Suprapubic skin (tissue), 4 donors: ENCODE measurements at places on chromosomes 4 and X.

DNA sequence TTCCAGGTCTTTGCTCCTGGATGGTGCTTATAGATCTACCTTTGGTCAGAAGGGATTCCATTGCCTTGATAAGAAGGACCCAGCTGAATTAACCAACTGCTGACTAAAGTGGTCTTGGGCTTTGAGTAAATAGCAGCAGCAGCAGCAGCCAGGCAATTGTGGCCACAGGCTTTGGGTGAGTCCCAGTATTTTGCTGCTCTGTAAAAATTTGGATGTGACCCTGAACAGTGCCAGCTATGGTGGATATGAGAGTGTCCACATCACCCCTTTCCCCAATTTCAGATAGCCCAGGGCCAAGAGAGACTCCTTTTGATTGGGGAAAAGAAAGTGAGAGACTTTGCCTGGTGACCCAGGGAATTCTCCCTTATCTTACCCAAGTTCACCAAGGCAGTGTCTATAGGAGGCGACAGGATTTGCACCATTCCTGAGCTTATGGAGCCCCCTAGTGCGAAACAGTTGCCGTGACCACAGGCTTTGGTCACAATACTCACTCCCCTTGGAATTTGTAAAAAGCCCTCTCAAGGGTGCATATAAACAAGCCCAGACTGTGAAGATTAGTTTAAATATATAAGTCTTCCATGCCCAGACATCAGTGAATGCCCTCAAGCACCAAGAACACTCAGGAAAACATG lies 518.0 kb downstream of the TMA16 start:
- no peak for DNase-seq

GRCh38 chr4:53562409-53562808 lies 28.9 kb downstream of the LNX1 start:
- no peak for DNase-seq

DNA sequence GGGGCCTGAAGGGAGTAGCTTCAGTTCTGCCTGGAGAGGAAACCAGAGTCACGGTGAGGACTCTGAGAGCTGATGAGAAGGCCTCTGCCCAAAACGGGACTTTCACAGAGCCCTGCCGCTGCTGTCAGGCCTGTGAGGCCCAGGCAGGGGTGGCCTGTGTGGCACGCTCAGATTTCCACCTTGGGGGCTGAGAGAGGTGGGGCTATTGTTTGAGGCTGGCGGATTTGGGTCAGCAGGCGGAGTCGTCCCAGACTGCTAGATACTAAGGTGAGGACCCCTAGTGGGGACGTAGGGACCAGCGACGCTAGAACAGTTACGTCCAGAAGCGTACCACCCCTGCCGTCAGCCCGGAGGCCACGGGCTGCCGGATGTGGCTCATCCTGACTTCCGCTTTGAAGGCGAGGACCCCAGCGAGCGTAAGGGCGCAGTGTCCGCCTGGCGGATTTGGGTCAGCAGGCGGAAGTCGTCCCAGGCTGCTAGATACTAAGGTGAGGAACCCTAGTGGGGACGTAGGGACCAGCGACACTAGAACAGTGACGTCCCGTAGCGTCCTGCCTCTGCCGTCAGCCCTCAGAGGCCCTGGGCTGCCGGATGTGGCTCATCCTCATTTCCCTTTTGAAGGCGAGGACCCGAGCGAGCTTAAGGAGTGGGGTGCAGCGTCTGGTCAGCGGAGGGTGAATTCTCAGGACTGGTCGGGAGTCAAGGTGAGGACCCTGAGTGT lies at the start of gene MAGEB1:
TSS of gene MAGEB1 (plus strand) at position 378 of the 721 bp plus-strand sequence. CDS start 3,348 bp downstream, outside the sequence.
- DNase-seq: no peak

- no peak for DNase-seq
Measured at GRCh38 chr4:88599714-88600113, 7.4 kb downstream of the HERC3 start.

GRCh38 chr4:86935566-86935852 lies 698 bp downstream of the AFF1 start:
- peak; percentile 81 for DNase-seq

DNA sequence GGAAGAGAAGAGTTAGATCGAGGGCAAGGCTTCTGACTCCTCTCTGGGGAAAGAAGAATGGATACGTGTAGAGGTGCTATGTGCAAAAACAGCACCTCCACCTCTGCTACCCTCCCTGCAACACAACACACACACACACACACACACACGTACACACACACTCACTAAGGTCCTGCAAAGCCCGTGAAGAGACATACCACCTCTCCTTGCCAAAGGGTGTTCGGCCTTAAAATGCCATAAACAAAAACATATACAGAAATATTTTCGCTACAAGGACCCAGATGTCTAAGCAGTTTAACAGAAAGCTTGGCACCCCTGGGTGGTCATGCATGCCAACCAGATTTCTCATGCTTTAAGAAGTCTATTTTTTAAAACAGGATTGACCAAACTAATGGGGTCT lies 1.5 kb downstream of the TIFA start:
- no peak for DNase-seq

GRCh38 chr4:77776182-77777134 lies 42.7 kb downstream of the CNOT6L start:
- DNase-seq: no peak

DNA sequence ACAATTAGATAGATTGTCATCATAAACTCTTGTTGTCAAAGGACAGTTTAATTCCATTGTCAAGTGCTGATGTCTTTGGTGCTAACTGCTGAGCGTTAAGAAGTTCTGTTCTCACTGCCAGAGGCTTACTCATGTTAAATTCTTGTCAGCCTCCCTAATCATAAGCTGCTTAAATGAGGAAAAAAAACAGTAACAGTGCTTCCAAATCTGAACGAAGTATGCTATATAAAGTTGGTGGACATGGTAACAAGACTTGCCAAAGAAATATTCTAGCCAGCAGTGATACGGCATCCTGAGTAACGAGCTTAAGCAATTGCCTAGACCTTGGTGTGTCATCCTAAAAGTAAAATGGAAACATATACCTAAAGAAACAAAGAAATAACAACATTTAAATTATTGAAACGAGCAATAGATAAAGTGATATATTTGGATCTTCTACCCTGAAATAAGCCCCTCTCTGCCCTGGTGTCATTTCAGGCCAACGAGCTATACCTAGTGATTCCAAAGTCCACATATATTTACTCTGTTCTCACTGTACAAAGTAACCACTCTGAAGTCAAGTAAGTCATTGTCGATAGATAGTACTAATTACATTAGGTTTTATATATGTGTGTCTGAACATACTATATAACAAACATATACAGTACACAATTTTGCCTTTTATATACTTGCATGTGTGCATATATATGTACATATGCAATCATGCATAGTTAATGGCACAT lies 339.7 kb upstream of the HS3ST1 start:
- no peak for DNase-seq

- DNase-seq: no peak
Measured at GRCh38 chr4:108237693-108238092, 69.0 kb upstream of the LEF1 start.

DNA sequence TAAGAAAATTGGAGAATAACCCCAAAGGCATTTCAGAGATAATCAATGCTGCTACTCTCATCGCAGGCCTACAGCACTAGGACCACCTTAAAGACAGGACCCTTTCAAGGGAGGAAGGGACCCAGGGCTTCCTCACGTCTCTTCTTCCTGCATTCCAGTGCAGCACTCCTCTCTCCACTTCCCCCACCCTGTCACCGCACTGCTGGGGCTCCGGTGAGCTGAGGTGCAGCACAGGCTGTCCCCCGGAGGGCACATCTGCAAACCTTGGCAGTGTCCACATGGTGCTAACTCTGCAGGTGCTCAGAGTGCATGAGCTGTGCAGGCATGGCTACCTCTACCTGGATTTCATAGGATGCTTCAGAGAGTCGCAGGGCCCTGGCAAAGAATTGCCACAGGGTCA lies 305.6 kb downstream of the DCHS2 start:
- no peak for DNase-seq

DNA sequence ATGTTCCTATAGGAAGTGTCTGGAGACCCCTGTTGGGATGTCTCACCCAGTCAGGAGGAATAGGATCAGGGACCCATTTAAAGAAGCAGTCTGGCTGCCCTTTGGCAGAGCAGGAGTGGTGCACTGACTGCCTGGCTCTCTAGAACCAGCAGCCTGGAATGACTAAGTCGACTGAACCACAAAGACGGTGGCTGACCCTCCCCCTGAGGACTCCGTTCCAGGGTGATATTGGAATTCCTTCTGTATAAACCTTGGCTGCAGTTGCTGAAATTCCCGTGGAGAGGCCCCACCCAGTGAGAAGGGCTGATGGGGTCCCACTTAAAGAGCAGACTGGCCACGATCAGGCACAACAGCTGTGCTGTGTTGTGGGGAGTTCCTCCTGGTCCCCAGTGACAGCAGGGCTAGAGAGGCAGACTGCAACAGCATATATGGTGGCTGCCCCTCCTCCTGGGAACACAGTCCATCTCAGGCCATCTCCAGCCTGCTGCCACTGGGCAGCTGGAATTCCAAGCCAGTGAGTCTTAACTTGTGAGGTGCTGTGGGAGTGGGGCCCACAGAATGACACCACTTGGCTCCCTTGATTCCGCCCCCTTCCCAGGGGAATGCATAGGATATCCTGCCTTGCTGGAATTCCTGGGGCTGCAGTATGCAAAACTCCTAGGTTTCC lies 41.8 kb upstream of the RLIM start:
- no peak for DNase-seq

DNA sequence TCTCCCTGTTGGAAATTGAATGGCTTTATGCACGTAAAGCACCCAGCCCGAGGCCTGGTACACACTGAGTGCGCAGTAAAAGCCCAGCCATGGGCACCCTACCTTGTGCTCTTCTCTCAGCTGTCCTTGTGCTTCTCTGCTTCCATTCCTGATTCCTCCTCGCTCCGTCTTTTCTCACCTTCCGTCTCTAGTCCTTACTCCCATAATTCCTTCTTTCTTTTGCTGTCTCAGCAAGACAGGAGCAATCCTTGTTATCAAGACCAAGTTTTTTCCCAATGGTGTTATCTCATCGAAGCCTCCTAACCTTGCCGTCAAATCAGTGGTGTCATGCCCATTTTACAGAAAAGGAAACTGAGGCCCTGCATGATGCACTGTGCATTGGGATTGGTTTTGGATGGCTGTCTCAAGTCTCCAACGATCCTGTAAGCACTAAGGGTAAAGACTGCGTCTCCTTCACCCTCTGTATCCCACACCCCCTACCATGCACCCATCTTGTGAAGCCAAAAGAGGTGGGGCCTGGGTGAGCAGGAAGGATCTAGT lies 30.1 kb downstream of the CYTL1 start:
- DNase-seq: no peak

GRCh38 chr4:176549161-176549865 lies 229.5 kb downstream of the SPCS3 start:
- DNase-seq: no peak

GRCh38 chr4:70449220-70449619 lies 22.8 kb upstream of the MUC7 start:
- no peak for DNase-seq

GRCh38 chr4:186151499-186151898 lies 39.9 kb upstream of the CYP4V2 start:
- DNase-seq: no peak

DNA sequence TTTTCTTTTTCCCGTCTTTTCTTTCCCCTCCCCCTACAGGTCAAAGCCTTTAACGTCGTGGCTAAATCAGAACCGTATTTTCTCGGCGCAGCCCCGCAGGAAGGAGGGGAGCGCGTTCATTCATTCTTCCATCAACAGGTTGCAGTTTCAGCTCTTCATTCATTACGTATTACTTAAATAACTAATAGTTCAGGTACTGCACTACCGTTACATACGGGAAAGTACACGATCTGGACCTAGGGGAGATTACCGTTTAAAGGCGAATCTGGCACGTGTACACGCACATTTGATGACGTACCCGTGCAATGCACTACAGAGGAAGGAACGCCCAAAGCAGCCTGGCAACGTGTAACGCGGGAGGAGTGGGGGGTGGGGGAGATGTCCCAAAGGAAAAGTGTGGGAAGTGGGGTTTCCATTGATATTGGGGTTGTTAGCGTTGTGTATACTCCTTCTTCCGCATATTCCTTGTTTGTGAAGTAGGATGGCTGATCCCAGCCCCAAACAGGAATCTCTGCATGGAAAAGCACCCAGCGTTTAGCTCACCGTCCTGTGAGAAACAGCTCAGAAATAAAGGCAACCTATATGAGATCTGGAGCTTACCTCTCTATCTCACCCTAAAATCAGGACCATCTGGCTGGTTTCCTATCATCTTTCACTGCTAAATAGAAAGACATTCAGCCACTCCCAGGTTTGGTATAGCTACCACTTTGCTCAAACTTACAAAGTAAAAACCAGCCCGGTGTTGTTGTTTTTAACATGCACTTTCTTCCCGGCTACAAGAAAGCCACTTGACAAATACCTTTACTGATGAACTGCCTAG lies 585 bp upstream of the SEC24D start:
- DNase-seq: no peak

GRCh38 chr4:111475001-111475400 lies 670.3 kb upstream of the FAM241A start:
- DNase-seq: no peak

GRCh38 chrX:42460706-42461105 lies 317.3 kb downstream of the PPP1R2C start:
- no peak for DNase-seq

GRCh38 chrX:139720136-139720535 lies 12.2 kb upstream of the MCF2 start:
- no peak for DNase-seq

GRCh38 chr4:11286533-11286932 lies 142.2 kb downstream of the HS3ST1 start:
- no peak for DNase-seq

- DNase-seq: peak; percentile 71
Measured at GRCh38 chr4:123649645-123650391, 253.2 kb downstream of the SPRY1 start.

GRCh38 chr4:16289897-16290554 lies 63.8 kb upstream of the TAPT1 start:
- no peak for DNase-seq

DNA sequence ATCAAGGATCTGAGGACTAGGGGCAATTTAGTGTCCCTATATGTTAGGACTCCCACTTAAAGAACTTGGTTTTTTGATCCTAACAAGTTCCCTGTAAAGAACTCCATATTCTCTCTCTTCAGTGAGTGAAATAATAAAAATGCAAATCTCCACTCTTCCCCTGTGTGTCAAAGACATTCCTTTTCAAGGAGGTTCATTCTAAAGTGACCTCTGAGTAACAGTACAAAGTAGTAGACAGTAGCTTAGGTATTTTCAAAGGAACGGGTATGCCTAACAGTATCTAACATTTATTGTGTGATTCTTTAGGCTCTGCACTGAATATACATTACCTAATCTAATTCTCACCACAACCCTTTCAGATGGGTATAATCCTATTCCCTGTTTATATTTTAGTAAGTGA lies 58.4 kb upstream of the SCOC start:
- no peak for DNase-seq

DNA sequence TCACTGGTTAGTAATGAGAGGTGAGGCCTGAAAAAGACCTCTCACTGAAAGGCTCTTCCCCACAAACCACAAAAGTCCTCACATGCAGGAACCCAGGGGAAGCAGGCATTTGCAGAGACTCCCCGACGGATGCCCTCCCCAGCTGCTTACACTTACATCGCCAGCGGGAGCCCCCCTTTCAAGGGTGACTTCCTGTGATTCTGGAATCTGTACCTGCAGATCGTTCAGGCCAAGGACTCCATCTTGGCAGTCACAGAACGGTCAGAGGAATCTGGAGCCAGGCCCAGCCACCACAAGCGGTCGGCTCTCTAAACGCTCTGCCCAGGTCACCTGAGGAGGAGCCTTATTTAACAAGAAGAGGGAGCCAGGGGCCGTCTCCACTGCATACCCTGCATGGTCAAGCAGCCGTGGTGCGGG lies 71.3 kb upstream of the STS start:
- no peak for DNase-seq
